ENCODE measurements at places on chromosomes 1 and 21.
A peak's percentile ranks its signal among the peaks of the same experiment; 100 is the strongest.

- DNase-seq = no peak
These were observed 296.2 kb downstream of the NEGR1 start for GRCh38 chr1:71986160-71986559.

DNA sequence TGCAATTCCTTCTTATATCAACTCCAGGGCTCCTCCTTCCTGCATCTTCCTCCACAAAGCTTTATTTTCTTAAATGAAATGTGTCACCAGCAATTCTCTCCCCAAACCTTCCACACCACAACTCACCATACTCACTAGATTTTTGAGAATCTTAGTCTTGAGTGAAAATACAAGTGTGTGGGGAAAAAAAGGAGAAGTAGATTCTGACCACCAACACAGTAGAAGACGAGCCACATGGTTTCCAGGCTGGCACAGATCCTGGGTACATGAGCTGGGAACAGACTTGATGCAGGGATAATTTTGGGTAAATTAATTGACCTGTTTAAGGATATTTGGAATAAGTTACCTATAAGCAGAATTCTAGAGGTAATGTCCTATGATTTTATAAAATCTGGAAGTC, 72.8 kb upstream of the KCNJ15 start:
- DNase-seq = no peak

GRCh38 chr1:52970149-52970548, 43.1 kb downstream of the SCP2 start:
- peak; percentile 25 for DNase-seq

DNA sequence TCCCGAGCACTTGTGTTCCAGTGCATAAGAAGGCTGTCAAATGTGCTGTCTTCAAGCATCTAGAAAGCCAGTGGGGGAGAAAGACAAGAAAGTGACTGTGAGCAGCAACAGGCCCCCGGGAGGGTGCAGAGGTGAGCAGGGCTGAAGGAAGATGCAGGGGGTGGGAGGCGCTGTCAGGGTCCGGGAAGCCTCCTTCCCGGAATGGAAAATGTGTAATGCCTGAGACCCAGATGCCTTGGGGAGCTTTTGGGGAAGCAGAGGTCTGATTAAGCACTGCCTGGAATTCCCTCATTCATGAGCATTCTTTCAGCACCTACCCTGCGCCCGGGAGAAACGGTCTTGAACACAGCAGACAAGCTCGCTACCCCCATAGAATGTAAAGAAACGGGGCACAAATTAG, 1.3 kb downstream of the NPHP4 start:
- DNase-seq = no peak

- DNase-seq = peak; percentile 80
These were observed at the start of the genes POLR3C and RNF115 for GRCh38 chr1:145823565-145824498. POLR3C (plus strand) TSS chr1:145824200; CDS start chr1:145825777, 1,577 bp downstream. RNF115 (minus strand) TSS chr1:145824095; CDS start chr1:145823873, 222 bp downstream.

GRCh38 chr1:109198043-109198695, 15.5 kb upstream of the SARS1 start:
- DNase-seq = no peak

DNA sequence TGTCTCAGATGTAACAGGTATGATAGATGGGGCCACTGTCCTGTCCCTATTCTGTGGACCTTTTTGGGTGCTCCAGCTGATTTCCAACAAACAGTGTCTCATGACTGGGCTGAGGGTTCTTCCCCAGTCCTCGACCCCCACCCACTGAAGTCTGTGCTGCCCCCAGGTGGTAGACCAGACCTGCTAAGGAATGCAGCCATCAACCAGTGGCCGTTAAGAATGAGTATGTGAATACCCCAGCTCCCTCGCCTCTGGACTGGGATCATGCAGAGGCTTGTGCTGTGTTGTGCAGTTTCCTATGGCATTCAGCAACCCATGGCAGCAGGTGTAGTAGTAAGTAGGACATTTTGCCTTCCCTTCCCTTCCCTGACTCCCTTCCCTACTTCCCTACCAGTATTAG, 183.1 kb upstream of the KAZN start:
- DNase-seq = no peak

GRCh38 chr1:63592536-63593302, 492 bp upstream of the PGM1 start:
- DNase-seq = no peak

- no peak for DNase-seq
These were observed 13.8 kb upstream of the CNN3 start for GRCh38 chr1:94940738-94941137.

- no peak for DNase-seq
These were observed 696 bp upstream of the CTBS start for GRCh38 chr1:84574936-84575335.

GRCh38 chr1:53600001-53600400, 139.0 kb downstream of the GLIS1 start:
- DNase-seq = no peak

GRCh38 chr1:235131961-235132360, 3.3 kb upstream of the TOMM20 start:
- no peak for DNase-seq

DNA sequence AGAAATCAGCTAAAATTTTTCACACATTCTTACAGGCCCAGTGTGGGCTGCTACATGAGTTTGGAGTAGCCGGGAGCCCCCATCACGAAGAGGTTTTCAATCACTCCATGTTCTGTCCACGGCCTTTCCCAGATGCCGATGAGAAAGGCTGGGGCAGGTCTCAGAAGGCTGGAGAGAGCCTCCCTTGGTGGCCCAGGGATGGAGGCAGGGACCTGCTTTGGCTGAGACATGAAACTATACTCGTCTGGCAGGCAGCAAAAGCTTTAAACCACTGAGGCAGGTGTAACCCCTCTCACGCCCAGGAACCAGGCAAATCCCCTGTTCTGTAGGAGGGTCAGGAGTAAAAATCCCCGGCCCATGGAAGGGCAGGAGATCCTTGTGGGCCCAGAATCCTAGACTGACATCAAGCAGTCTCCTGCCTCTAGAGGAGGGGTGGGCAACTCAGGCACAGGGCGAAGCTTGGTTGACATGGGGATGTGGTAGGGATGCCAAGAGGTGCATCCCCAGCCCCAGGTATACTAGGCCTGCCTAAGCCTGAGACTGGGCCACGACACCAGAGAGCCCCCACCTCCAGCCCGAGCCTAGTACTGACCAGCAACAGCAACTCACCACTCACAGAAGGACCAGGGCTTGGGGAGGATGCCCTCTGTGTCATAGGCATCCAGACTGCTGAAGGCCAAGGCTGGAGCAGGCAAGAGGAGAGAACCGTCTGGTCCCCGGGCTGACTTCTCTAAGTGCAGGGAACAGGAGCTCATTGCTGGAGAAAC, 9.1 kb downstream of the MMEL1 start:
- DNase-seq = no peak

DNA sequence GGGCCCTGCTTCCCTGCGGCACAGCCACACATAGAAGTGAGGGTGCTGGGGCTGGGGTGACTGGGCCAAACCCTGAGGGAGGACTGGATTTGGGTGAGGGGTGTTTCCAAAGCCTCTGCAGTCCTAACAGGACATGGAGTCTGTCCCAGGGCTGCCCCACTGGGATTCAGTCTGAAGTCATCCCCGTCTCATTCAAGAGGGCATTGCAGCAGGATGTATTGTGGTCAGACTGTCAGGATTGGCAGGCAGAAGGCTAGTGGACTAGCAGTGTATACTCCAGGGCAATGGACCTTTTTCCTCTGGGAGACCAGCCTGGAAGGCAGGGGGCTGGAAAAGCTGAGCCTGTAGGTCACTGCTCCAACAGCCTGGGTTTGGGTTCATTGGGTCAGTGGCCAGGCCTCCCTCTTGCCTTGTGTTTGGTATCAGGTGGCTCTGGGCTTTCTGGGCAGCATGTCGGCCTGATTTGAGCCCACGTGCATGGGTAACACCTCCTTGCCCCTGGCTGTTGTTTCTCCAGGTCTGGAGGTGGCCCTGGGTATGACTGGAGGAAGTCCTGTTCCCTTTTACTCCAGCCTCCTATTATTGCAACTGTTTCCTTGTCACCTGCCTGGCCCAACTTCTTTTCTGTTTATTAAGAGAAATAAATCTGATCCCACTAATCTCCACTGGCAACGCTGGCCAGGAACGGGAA, 41.0 kb upstream of the SYNC start:
- DNase-seq = no peak

DNA sequence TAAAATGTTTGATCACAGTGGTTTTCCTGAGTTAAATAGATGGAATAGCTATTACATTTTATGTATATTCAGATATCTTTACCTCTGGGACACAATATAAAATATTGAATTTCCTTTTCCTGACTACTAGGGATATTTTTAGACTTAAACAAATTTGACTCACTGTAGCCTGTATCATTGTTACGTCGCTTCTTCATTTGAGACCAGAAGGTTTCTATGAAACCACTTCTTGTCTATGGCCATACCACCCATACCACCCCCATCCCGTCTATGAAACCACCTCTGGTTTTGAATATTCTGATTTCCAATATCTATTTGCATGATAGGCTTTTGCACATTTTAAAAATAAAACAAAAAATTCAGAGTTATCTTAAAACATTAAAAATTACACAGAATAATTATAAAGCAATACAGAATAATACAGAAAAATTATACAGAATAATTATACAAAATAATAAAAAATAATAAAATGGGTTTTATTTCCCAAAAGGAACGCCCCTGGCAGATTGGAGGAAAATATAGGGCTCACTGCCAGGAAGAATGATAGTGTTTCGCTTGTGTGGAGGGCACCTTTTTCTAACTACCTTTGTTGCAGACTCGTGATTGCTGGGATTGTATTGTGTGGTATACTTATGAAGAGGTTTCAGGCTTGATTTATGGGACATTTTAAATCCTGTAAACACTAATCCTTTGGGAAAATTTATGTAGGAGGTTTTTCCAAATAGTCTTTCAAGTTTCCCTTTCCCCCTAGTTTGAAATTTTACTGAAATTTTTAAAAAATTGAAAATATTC, 4.7 kb downstream of the SPEN start:
- no peak for DNase-seq

GRCh38 chr1:233393926-233394680, 66.6 kb downstream of the MAP3K21 start:
- DNase-seq = no peak

DNA sequence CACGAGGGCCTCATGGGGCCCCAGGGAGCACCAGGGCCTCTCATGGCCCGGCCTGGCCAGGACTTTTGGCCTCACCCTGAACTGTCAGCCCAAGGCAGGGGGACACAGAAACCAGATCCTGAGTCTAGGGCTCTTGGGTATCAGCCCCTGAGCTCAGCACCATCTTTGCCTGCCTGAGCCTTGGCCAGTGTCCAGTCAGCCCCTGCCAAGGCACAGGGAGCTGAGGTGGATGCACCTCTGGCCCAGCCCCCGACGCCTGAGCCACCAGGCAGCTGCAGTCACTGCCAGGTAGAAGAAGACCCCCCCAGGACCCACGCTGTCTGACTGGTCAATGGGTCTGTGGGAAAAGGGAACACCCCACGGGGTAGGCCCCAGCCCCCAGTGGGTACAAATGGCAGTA, 25.3 kb downstream of the CDCA8 start:
- no peak for DNase-seq

- DNase-seq = no peak
These were observed 59.5 kb upstream of the BMP8A start for GRCh38 chr1:39431927-39432326.

All from NCI-H748 treated with DMSO at 0.1 percent for 48 hours (cell line).